ENCODE measurements at places on chromosomes 12 and 14.

DNA sequence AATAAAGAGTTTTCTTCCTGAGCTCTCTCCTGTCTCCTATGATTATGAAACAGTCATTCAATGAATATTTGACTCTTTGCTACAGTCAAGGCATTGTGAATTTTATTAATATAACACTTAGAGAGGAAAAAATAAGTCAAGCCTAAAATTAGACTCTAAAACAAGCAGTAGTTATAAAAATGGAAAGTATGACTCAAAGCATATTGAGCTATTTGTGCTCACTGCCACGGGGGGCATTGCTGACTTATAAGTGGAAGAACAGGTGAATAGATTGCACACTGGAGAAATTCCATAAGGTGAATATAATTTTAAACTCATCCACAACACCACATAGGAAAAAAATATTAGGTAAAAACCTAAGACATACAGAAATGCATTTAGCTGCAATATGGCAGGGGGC lies 87.7 kb upstream of the CCDC196 start:
- no peaks in the 10 kb centered on the region for H3K27me3 ChIP-seq
- DNase-seq = no peak
- H3K27ac ChIP-seq = no peak overlapping the region
- peaks cover 6% of the 10 kb centered on the region for H3K4me1 ChIP-seq
- no peaks in the 10 kb centered on the region for H3K36me3 ChIP-seq

- H3K36me3 ChIP-seq = no peaks in the 10 kb centered on the region
- no peaks in the 10 kb centered on the region for H3K27me3 ChIP-seq
- H3K4me3 ChIP-seq = no peak overlapping the region
- H3K4me1 ChIP-seq = no peaks in the 10 kb centered on the region
- no peak overlapping the region for H3K27ac ChIP-seq
These were observed 83.6 kb upstream of the VASH1 start for GRCh38 chr14:76677534-76678145.

DNA sequence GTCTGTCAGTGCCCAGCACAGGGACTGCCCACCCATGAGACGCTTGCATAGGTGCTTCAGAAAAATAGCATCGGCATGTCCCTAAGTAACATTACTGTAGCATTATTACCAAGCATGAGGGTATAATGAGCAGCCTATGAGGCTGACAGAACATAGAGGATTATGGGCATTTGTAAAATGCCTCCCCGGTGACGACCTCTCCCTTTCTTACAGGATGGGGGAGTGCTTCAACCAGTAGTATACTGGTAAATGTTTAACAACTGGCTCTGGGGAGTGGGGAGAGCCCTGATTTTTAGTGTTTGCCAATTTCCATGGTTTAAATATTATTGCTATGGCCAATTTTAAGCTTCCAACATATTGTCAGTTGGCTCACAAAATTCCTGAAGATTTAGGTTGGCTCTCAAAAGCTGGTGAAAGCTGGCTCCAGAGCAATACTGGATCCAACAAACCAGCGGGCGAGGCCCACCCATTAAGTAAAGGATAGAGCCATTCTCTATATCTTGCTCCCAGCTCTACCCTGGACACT lies 104.5 kb downstream of the ETNK1 start:
- no peaks in the 10 kb centered on the region for H3K27me3 ChIP-seq
- no peak overlapping the region for H3K27ac ChIP-seq
- peaks cover 23% of the 10 kb centered on the region for H3K4me1 ChIP-seq
- DNase-seq = no peak

DNA sequence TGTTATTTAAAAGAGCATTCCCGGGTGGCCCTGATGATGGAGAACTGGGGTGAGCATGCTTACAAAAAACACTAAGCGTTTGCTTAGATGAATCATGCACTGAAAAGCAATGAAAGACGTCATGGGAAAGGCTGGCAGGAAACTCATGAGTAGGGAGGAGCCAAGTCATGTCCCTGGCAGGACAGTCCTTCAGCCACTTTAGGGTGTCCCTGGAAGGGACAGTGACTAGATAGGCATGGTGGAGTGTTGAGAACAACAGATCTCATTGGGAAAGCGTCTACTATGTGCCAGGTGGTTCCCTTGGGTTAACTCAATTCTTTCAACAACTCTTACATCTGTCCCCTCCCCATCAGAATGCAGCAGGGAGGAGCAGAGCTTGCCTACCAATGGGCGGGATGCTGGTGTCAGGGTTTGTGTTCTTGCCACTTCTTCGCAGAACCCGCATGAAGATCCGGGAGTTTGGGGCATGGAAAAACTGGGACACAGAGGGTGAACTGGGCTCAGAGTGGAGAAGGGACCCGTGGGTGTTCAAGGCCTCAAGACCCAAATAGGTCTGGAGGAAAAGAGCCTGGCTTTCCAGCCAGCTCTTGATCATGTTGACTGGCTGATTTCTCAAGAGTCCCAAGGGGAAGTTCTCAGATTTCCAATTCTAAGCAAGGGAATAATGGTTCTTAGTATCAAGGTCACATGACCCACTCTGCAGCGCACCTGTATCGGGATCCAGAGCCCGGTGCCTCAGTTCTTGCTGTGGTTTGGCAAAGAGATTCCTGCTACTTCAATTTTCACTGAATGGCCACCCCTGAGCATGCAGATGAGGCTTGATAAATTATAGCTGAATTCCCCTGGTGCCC lies 653.9 kb upstream of the TBX3 start:
- H3K4me3 ChIP-seq = no peak overlapping the region
- H3K27me3 ChIP-seq = no peaks in the 10 kb centered on the region
- no peaks in the 10 kb centered on the region for H3K4me1 ChIP-seq
- H3K36me3 ChIP-seq = no peaks in the 10 kb centered on the region
- DNase-seq = peak; percentile 52
- H3K27ac ChIP-seq = peak overlapping the region; percentile 63

DNA sequence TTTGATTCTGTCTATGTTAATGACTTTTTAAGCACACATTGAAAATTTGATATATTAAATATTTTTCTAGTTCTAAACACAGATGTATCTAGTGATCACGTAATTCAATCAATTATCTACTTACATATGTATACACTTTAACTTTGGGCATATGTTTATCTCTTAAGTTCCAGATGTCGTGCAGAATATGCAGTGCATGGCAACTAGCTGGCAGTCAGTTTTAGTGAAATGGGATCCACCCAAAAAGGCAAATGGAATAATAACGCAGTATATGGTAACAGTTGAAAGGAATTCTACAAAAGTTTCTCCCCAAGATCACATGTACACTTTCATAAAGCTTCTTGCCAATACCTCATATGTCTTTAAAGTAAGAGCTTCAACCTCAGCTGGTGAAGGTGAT lies 105.3 kb downstream of the PTPRQ start:
- H3K27ac ChIP-seq = no peak overlapping the region
- H3K4me3 ChIP-seq = no peak overlapping the region
- no peaks in the 10 kb centered on the region for H3K27me3 ChIP-seq
- DNase-seq = no peak

DNA sequence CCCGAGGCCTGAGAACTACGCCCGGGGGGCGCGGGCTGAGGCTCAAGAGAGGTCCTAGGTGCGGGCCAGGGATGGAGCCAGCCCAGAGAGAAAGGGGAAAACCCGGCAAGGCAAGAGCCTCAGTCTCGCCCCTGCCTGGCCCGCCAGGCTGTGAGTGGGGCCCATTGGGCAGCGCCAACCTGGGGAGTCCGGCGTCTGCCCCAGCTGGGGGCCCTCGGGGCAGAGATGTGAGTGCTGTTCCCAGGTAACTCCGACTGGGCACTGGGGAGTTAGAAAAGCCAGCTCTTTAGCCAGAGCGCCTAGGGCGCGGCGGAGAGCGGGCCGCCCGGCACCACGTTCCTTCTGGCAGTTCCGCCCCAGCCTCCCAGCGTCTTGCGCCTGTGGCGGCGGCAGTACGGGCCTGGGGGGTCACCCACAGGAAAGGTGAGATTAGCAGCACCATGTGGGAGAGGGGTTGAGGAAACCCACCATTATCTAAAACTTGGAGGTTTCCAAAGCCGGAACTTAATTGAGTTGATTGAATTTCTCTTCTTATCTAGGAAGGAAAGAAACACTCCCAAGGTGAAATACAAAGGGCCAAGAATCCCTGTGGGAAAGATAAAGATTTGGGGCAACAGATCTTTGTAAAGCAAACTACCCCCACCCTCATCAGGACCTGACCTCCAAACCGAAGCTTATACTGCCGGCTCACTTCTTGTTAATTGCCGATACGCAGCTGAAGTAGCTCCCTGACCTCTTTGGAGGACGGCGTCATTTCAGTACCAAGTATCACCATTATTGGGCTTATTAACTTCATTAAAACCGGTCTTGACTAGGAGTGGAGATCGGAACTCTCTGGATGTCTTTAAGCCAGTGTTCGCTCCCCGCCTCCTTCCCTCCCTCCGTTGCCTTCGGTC lies 11.6 kb downstream of the OTX2 start:
- no peaks in the 10 kb centered on the region for H3K36me3 ChIP-seq
- peaks cover 100% of the 10 kb centered on the region for H3K27me3 ChIP-seq
- peak overlapping the region; percentile 4 for H3K4me3 ChIP-seq
- no peak overlapping the region for H3K27ac ChIP-seq

- H3K4me1 ChIP-seq = peaks cover 5% of the 10 kb centered on the region
- no peak for DNase-seq
- no peaks in the 10 kb centered on the region for H3K27me3 ChIP-seq
- no peak overlapping the region for H3K27ac ChIP-seq
- H3K4me3 ChIP-seq = no peak overlapping the region
- no peaks in the 10 kb centered on the region for H3K36me3 ChIP-seq
These were observed 74.7 kb downstream of the FBXL14 start for GRCh38 chr12:1519642-1520041.

GRCh38 chr14:100122481-100123223 lies 36.8 kb downstream of the DEGS2 start:
- no peaks in the 10 kb centered on the region for H3K4me1 ChIP-seq
- no peak overlapping the region for H3K4me3 ChIP-seq
- no peak for DNase-seq

Data from tibial nerve (tissue), 4 donors.